ENCODE measurements at places on chromosomes 7 and 10. TPM values are rescaled to one million over a fixed set of nuclear protein-coding genes. Genes with fewer than 3 reads are reported as not detected.

The KLF14 gene
- not detected for total RNA-seq

The SNCG gene
- total RNA-seq, result 137 TPM

The ZNF277 gene
- 37.0 TPM for total RNA-seq

The PLXDC2 gene
- total RNA-seq, result 17.1 TPM

The NPY4R2 gene
- total RNA-seq, result not detected

Data from dermis microvascular lymphatic vessel endothelial cell (primary cell).